ENCODE measurements at places on chromosomes 7 and 10.

- no peak for DNase-seq
Observed at GRCh38 chr7:36567699-36568451, 156.4 kb downstream of the AOAH start.

DNA sequence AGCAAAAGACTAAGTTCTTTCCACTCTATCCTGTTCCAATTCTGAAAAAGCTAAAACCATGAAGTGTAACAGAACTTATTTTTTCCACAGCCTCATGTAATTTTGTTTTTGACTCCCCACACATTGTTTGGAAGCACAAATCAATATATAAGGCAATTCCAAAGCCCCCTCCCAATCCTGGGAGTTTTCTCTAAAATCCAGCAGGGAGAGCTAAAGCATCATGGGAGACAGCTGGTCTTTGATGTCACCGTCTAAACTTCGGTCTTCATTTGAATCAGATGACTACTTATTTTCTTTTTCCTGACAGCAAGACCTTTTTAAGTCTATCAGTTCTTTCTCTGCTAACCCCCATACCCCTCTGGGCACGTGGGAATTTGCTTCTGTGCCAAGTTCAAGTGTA lies 33.3 kb upstream of the PON1 start:
- DNase-seq, result no peak

- DNase-seq, result no peak
Observed at GRCh38 chr7:141320287-141320686, 230.9 kb upstream of the AGK start.

DNA sequence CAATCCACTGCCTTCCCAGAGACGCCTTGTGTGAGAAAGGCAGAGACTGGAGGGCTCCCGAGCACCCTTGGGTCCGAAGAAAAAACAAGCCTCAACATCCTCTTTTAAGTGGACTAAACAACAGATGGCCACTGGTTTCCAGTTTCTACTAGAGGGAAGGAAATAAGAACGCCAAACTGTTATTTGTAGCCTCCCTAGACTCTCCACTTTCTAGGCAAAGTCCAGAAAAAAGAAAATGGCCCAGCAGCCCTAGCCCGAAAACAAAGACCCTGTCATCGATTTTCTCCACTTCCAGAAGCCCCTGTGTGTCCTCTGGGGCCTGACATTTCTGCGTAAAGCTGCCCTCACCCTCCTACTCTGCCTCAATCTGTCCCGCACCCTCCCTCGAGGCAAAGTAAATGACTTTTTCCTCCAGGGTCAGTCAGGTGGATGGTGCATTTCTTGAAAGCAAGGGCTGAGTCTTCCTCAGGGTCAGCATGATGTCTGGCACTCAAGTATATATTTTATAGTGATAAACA lies 6.0 kb downstream of the RGS10 start:
- DNase-seq, result no peak

DNA sequence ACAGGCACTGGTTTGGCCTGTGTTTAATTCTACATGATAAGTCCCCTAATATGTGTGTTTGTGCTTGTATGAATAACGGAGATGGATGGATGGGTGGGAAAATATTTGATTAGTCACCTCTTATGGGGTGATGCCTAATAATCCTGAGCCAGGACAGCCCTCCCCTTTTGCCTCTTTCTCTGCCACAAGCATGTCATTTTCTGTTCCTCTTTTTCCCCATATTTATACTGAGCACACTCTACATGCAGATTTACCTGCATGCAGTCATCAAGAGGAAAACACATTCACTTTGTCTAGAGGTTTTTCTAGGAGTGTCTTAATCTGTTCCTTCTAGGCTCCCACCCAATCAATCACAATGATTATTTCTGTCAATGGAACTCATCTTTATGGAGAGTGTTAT lies 111.6 kb upstream of the TBX20 start:
- no peak for DNase-seq
